ENCODE measurements at places on chromosomes 4 and X.

GRCh38 chr4:37388681-37389365 is 144.3 kb downstream of the NWD2 start:
- no peak for DNase-seq

GRCh38 chr4:147683188-147683591 is 773 bp downstream of the PRMT9 start:
- DNase-seq = peak; percentile 63

DNA sequence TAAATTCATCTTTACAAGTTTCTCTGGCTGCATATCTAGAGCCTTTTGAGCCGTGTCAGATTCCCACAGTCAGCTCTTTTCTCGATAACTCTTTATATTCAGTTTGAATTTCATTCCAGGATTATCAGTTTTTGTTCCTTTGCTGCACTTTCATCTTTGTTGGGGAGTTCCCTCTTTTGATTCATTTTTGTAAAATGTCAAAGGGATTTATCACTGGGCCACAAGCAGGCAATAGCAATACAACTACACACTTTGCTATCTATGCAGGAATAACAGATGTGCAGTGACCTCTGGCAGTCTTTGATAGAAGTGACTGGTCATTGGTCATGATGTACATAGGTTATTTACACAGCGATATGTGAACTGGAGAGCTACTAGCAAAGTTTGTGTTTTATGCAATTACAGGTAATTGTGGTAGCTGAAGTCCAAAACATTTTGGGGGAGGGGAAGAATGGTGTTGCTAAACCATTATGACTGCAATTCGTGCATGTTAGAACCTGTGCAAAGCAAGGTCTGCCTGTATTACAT is 43.8 kb downstream of the HPGDS start:
- no peak for DNase-seq

DNA sequence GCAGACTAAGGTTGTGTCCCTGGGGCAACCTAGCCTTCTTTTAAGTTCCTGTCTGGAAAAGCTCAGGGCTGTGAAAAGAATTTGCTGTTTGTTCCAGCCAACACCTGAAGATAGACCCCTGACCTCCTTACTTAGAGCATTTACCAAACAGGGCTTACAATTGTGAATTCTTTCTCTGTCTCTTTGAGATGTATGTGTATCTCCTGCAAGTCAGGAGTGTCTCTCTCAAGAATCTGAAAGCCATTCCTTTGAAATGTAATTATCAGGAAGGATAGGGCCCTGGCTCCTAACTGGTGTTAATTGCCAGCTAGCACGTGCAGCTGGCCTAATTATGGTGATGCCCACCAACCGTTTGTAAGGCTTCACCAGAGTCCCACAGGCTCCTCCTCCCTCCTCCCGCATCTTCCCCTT is 18.2 kb downstream of the CCNG2 start:
- no peak for DNase-seq

DNA sequence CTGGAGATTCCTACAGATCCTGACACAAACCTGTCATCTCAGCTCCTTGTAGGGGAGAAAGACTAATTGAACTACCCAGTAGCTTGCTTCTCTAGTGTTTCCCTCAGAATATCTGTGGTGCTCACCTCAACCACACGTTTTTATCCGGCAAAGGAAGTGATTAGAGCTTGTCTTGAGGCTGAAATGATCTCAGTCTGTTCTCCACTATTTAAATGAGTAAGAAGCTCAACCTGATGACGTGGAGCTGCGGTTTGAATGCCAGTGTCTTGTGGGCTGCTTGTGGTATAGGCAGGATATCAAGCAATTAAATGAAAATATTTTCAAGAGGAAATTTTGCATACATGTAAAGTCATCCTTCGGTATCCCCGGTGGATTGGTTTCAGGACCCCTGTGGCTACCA is 270.2 kb downstream of the TLL1 start:
- no peak for DNase-seq

DNA sequence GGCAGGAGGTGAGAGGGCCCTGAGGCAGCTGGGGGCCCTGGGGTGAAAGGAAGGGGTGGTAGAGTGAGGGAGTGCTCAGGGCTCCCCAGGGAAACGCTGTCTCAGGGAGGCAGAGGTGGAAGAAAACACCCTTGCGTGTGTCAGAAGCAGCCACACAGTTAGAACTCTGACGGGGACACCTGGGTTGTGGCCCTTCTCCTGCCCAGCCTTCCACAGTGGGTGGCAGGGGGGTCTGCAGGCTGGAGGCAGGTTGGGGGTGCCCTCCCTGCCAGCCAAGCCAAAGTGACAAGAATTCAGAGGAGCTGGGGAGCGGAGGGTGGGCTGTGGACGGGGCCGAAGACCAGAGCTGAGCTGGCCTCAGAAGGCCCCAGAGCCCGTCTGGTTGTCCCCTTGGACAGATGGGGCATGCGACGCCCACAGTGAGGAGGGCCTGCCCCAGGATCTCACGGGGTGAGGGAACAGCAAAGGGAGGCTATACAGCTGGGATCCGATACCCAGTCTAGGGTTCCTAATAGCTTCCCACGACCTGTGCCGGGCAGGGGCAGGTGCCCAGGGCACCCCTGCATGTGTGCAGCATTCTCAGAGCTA is 105.2 kb upstream of the ADRA2C start:
- DNase-seq = no peak

DNA sequence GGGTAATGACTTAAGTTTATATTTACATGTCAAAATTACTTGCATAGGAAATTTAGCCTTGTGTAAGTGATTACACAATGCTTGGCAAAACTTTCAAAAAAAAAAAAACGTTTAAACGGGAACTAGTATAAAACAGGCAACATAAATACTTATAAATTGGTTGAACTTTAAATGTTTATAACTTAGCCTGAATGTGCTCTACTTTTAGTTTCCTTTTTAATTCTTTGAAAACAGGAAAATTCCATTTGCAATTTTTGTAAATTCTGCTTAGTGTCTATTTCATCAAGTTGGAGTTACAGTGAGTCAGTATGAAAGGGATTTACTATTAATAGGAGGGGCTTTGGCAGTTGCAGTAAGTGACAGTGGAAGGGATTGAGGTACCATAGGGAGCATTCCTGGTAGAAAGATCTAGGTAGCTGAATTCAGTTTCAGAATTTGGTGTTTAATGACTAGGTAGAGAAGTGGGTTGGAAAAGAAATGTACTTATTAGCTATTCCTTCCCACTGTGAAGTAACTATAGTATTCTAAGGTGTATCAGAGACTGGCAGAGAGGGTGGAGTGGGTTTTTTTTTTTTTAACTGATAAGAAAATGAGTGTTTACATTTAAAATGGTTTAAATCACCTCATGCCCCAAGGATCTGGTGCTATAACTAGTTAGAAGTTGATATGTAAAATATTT is 2.8 kb downstream of the STAG2 start:
- no peak for DNase-seq

DNA sequence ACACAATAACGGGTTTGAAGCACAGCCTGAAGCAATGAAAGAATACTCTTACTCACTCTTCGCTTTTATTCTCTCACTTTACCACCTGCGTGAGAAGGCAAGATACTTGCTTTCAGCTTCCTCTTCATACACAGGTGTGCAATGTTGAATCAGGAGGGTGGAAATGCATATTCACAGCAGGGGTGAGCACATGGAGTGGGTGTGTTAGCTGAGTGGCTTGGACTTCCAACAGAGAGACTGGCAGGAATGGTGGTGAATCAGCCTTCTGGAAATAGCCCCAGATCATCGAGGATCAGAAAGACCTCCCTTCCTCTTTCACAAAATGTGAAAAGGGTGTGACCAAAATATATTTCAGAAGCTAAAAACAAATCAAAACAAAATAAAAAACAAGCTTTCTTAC is 521.2 kb downstream of the STIM2 start:
- no peak for DNase-seq

GRCh38 chrX:71533516-71533850 is 579 bp downstream of the OGT start:
- DNase-seq = no peak

DNA sequence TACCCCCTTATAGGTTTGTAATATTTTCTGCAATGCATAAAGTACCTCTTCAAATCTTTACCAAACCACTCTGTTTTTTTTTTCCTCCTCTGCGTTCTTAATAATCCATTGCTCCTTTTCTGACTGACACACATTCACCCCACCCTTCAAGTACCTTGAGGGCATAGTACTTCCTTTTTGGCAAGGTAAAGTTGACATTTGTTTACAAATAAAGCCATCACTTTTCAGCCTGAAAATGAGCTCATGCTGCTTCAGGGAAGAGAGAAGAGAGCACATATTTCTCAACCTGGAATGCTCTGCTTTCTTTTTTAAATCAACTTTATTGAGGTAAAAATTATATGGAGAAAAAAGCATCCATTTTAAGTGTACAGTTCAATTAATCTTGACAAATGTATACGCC is 113.9 kb downstream of the AGTR2 start:
- no peak for DNase-seq

DNA sequence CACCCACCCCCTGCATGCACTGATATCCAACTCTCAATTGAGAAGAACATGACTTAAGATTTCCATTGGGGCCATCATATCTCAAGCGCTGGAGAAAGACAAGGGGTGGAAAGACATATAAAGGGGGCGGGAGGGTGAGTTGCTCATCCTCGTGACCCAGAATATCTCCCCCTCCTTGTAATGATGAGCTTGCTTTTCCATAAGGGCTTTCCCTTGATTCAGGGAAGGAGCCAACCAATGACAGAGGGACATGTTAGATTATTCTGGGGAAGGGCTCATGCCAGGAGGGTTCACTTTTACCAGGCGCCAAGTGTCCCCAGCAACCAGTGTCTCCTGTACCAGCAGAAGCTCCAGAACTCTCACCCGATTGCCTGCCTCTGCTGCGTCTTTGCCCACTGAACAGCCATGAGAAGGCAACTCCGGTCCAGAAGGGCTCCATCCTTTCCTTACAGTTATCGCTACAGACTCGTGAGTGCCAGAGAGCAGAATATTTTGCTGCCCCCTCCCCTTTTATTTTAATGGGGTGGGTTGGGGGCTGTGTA is at the start of gene ATP1B4:
ATP1B4 (plus strand) TSS at position 326 of the 542 bp plus-strand sequence; CDS start at position 406, 80 bp downstream.
- no peak for DNase-seq

GRCh38 chr4:184288451-184289178 is 70.9 kb upstream of the ENPP6 start:
- no peak for DNase-seq

DNA sequence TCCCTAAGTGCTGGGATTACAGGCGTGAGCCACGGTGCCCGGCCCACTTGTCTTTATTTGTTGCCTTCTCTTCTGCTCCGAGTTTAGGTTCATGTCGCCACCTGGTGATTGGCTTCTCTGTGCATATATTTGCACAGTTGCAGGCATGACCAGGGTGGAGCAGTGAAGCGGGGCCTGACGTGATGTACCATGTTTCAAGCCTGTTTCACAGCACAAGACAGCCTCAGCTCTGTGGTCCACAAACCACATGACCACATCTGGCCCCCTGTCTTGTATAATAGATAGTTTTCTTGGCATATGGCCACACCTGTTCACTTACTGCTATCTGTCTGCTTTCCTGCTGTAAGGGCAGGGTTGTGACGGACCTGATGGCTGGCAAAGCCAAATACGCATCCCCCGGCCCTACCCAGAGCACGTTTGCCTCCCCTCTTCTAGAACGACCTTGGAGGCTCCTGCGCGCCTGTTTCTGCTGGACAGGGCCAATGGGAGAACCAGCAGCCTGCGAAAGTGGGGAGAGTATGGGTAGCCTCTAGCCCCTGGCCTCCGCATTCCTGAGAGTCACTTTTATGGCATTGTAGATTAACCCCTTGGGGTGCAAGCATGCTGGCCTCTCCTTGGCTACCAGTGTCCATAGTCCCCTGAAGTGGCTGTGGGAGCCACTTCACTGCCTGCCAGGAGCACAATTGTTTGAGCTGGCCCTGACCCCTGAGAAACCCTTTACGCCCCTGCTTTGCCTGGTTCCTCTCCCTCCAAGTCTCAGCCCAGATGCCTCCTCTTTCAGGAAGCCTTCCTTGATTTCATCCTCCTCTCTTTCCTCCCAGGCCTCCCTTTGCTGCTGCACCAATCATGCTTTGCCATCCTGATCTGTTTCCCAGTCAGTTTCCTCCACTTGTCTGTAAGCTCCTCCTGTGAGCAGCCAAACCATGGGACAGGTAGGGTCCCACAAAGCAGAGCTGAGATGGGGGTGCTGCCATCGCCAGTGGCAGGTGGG is 6.0 kb upstream of the SH3TC1 start:
- DNase-seq = no peak

DNA sequence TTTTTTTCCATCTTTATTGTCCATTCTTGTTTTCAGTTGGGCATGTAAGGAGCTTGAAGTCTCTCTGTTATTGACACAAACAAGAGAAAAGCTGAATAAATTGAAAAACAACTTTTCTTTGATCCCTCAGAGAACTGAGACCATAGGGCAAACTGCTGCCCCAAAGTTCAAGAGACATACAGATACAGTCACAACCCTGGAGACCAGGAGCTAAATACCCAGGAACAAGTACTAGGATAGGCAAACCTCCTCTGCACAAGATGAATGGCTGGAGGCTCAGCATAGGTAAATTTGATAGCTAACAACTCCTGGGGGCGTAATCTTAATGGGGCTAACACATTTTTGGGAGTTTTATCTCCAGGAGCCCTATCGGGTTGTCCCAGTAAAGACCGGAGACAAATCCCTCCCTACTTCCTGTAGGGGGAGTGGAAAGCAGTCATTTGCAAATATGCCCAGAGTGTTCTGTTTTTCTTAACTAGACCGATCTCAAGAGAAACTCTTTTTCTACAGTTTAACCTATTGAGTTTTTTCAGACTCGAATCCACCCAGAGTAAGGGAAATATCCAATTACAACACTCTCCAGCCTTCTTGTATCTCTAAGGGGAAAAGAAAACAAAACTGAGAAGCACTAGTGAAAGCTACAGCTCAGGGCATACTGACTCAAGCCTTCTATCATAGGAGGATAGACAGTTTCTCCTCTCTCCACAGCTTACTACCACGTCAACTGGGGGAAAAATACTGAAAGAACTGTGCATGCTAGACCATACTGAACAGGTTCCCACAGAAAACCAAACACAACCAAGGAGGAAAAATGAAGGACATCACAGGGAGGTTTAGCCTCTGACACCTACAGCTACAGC is 23.1 kb downstream of the MAGEA8 start:
- no peak for DNase-seq

- no peak for DNase-seq
Observed at GRCh38 chr4:8391972-8392371, 48.6 kb downstream of the ACOX3 start.

DNA sequence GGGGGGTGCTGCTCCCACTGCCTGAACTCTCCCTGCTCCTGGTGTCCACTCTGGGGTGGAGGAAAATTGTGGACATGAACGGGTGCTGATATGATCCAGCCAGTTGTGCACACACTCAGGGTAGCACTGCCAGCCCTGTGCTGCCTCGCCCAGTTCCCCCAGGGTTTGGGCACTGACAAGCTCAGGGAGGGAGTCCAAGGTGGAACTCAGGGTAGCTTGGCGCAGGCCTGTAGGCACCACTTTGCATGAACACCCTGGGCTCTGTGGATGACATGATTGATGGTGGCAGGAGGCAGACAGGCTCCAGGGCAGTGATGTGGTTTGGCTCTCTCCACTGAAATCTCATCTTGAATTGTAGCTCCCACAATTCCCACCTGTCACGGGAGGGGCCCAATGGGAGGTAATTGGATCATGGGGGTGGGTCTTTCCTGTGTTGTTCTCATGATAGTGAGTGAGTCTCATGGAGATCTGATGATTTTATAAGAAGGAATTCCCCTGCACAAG is 572.0 kb upstream of the PABPC4L start:
- no peak for DNase-seq

All from activated effector memory CD4-positive, alpha-beta T cell treated with anti-CD3 and anti-CD28 coated beads, Interleukin-2, amount 50 U/mL, for 16 hours (primary cell).